ENCODE measurements at places on chromosomes 5 and 9.

GRCh38 chr5:159210210-159210661 lies 883 bp upstream of the RNF145 start:
- no peak for DNase-seq

- no peak for DNase-seq
These were observed 359.5 kb downstream of the TMEM167A start for GRCh38 chr5:82717738-82718137.

- no peak for DNase-seq
These were observed 4.1 kb upstream of the CARD9 start for GRCh38 chr9:136377341-136378169.

GRCh38 chr9:38046661-38047300 lies 22.2 kb downstream of the SHB start:
- DNase-seq: no peak

GRCh38 chr9:116594547-116594946 lies 92.6 kb upstream of the TRIM32 start:
- no peak for DNase-seq

DNA sequence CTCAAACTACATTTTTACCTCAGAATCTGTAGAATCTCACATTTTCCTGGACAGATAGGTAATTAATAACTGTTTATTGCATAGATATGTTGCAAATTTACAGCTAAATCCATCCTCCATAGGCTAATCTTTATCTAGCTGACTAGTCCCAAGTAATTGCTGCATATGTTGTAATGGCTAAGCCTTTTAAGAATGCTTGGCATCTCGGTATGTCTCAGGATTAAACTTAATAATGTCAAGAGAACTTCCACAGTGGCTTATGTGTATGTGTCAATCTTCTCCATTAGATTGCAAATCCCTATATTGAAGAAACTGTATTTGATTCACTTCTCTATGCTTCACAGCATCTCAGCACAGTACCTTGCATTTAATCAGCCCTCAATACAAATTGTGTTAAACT lies 131.9 kb downstream of the PRDM9 start:
- no peak for DNase-seq

GRCh38 chr5:78483809-78484521 lies 123.5 kb downstream of the SCAMP1 start:
- DNase-seq: no peak

DNA sequence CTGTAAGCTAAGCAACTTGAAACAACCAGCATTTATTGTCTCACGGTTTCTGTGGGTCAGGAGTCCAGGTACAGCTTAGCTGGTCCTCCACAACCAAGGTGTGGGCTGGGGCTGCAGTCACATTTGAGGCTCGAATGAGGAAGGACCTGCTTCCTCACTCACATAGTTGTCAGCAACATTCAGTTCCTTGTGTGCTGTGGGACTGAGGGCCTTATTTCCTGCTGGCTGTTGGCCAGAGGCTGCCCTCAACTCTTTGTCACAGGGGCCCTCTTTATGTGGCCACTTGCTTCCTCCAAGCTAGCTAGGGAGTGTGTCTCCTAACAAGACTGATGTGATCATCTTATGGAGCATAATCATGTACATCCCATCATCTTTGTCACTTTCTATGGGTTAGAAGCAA lies 29.2 kb upstream of the SEMA4D start:
- DNase-seq: no peak

DNA sequence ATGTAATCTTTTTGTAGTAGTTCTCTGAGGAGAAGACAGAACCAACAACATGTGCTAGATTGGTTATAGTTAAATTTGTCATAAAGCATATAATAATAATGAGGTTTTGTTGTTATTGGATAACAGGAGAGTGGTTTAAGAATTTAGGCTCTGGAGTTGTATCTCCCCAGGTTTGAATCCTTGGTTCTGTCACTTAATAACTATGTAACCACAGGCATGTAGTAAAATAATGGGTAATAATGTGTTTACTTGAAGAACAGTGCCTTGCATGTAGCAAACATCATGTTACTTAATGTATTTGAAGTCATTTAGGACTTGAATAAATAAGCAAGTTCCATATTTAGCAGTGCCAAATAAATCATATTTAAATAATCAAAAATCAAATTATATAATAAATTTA lies 55.8 kb downstream of the NSD1 start:
- DNase-seq: no peak

DNA sequence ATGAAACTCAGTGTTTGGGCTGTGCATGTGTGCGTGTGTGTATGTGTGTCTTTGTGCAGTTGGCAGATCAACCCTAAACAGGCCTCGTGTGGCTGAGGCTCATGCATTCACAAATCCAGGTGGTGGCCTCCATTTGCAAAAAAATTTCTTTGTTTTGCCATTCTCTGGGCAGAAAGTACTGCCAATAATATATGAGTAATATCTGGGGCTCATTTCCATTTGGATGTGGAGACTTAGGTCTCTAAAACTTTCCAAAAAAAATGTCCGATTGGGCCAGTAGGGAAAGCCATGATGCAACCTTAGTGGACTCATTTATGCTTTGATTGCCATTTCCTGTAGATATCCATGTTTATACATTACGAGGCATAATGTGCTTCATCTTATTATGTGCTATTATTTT lies 77.9 kb upstream of the RPS23 start:
- DNase-seq: no peak

- no peak for DNase-seq
These were observed 26.0 kb downstream of the SKP2 start for GRCh38 chr5:36177715-36178523.

DNA sequence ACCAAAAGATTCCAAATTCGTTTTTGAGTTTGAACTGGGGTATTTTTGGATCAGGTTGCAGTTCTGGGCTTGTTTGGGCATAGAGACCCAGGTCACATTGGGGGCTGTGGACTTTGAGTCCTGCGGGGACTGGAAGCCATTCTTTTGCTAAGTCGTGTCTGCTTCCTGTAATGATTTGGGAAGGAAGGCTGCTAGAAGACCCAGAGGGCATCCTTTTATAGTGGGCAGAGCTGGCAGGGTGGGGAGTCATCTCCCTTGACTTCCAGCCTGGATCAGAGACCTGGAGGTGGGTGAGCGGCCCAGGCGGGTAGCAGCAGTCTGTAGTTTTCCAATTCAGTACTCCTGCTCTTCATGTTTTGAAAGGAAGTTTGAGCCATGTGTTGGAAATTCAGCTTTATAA lies 11.3 kb downstream of the ZNF618 start:
- DNase-seq: no peak

GRCh38 chr5:174535669-174536068 lies 188.7 kb upstream of the MSX2 start:
- DNase-seq: no peak

DNA sequence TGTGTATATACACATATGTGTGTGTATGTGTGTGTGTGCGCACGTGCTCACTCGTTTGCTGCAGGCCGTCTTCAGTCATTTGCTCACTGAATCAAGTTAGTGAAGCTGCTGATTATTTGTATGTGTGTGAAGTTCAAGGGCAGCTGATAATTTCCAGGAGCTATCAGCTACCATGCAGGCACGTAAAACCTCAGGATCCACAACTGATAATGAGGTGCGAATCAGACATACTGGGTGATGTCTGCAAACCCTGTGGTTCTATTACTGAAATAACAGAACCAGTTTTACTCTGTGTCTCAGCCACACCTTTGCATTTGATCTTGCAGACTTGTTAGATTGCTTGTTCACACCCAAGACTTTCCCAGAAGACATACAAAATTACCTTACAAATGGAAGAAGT lies 257.6 kb downstream of the TAF11L14 start:
- DNase-seq: no peak

GRCh38 chr5:21806271-21806670 lies 1046.9 kb downstream of the CDH12 start:
- no peak for DNase-seq

GRCh38 chr9:127197186-127197860 lies 67.3 kb upstream of the GARNL3 start:
- DNase-seq: no peak

DNA sequence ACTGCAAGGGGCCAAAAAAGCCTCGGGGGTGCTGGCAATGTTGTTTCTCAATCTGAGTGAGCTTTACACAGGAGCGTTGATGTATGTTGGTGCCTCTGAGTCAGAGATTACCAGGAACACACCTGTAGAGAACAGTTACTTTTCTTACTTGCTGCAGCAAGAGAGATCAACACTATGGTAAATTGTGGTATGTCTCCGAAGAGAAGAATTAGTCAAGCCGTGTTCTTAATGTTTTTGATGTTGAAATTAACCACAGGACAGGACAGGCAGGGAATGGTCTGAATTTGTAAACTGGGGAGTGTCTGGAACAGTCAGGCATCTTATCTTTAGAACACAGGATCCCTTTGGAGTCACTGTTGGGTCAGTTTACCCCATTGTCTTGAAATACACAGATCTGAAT lies 285.7 kb downstream of the DNAH5 start:
- DNase-seq: no peak

DNA sequence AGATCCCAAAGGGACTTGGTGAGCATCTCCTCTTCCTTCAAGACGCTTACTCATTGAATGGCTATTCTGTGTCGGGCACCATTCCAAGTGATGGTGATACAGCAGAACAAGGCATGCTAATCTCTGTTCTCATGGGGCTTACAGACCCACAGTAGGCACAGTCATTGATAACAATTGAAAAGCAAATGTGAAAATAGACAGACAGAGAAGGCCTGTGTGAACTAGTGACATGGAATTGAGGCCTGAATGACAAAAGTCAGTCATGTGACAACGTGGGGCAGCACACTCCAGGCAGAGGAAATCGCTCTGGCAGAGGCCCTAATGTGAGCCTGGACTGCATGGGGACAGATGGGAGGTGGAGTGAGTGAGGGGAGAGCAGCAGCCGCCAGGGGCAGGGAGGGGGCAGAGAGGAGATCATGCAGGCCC lies 70.7 kb upstream of the CPLX2 start:
- DNase-seq: no peak

- DNase-seq: no peak
These were observed 14.9 kb downstream of the DEPDC1B start for GRCh38 chr5:60685028-60685427.

DNA sequence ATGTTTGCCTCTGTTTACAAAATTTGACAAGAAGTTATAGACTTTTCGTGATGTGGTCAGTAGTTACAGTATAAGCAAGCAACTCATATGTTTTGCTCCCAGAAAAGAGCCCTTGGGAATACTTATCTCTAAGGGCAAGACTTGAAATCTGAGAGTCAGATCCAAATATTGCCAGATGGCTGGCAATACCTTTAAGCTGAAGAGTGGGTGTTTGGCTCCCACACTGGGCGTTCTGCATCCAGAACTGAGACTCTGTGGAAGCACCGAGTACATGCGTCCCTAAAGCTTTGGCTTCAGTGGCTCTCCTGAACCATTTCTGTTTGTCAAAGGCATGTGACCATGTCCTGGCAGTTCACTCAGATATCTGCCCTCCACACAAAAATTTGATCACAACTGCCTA lies 194.1 kb downstream of the DCP2 start:
- no peak for DNase-seq

GRCh38 chr5:125411071-125411743 lies 664.8 kb upstream of the ZNF608 start:
- no peak for DNase-seq

GRCh38 chr5:24804221-24804681 lies 159.5 kb upstream of the CDH10 start:
- no peak for DNase-seq

DNA sequence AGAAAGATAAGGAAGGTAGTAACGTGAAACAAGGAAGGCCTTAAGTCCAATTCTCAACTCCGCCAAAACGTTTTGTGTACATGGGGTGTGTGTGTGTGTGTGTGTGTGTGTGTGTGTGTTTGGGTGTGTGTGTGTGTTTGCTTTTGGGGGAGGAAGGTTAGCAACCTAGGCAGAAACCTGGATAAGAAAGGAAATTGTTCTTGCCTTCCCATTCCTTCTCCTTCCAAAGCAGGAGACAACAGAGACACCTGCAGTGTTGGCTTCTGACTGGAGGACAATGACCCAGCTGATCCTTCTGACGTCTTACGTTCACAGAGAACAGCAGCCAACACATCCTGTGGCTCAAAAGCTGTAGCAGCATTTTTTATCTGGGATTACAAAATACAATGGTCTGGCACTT lies 4.1 kb upstream of the CCNG1 start:
- no peak for DNase-seq

DNA sequence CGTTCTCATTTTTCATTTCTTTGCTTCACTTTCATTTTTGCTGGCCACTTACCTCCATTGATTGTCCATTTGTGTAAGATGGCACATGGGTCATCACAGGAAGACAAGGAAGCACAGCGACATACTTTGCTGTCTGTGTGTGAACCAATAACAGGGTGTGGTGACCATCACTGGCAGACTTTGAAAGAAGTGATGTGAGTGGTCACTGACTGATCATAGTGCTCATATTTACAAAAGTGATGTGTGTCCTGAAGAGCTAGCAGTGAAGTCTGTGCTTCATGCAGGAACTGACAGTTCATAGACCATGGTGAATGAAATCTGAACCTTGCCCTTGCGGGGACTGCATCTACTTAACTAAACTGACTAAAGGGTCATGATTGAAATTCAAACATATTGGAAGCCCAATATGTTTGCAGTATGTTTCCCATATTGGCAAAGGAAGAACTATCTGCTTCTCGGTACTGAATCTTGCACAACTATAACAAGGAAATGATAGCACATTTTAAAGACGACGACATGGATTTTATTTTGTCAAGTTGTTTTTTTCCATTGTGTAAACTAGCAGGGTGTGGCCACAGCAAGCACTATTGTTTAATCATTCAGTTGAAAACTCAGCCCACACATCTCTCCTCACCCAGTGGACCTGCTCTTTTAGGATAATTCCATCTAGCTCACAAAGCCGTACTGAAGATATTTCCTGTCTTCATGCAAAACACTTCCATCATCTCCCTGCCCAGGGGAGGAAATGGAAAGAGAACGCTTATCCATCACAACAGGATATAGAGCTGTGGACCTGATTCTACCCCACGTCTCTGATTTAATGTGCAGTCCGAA lies 232.0 kb upstream of the ANKRD55 start:
- no peak for DNase-seq

Data from T follicular helper cell (primary cell).